ENCODE measurements at places on chromosomes 13 and 19. TPM values are rescaled to one million over a fixed set of nuclear protein-coding genes. Genes with fewer than 3 reads are reported as not detected.

Gene MARK4
- total RNA-seq: 12.3 TPM

Gene TNFRSF19
- total RNA-seq: 0.68 TPM

Gene LGALS7B
- total RNA-seq: not detected

Gene LAIR1
- not detected for total RNA-seq

Gene MAP2K2
- 253 TPM for total RNA-seq

Gene XAB2
- 24.5 TPM for total RNA-seq

Gene GARRE1
- total RNA-seq: 16.9 TPM

Gene ATP4A
- total RNA-seq: not detected

Gene DNAJB1
- total RNA-seq: 38.9 TPM

Gene CALR3
- 0.08 TPM for total RNA-seq

Gene SLC46A3
- 12.3 TPM for total RNA-seq

Gene DNAJC15
- 17.0 TPM for total RNA-seq

Gene CRX
- total RNA-seq: not detected

Gene OSCAR
- 1.2 TPM for total RNA-seq

Gene SLC25A42
- total RNA-seq: 4.9 TPM

Gene OVOL3
- not detected for total RNA-seq

Gene CRTC1
- total RNA-seq: 1.7 TPM

Gene NACC1
- 47.0 TPM for total RNA-seq

Gene ZNF222
- total RNA-seq: 4.3 TPM

Gene PLA2G4C
- total RNA-seq: 2.7 TPM

Gene ADGRE3
- not detected for total RNA-seq

Gene ACP7
- 0.23 TPM for total RNA-seq

Gene TMPRSS9
- total RNA-seq: not detected

Gene TUBB4A
- total RNA-seq: not detected

Gene ZNF573
- 3.5 TPM for total RNA-seq

Gene MBD3L3
- not detected for total RNA-seq

Gene NR2C2AP
- 8.1 TPM for total RNA-seq

Gene GFY
- total RNA-seq: not detected

Gene WDR88
- not detected for total RNA-seq

Gene ERFL
- total RNA-seq: under 0.01 TPM

Gene CCNA1
- total RNA-seq: 26.2 TPM

Gene IQCN
- total RNA-seq: 0.23 TPM

Gene CCDC122
- 5.9 TPM for total RNA-seq

Gene TRAPPC5
- 360 TPM for total RNA-seq

Gene OR1M1
- not detected for total RNA-seq

Gene ATP1A3
- not detected for total RNA-seq

Gene SIGLEC12
- not detected for total RNA-seq

Gene UBXN6
- total RNA-seq: 127 TPM

Gene FLT1
- 8.9 TPM for total RNA-seq

Gene PHLDB3
- 14.2 TPM for total RNA-seq

Gene RANBP3
- 28.8 TPM for total RNA-seq

Gene PRSS57
- not detected for total RNA-seq

Gene TPTE2
- not detected for total RNA-seq

Gene IL4I1
- 0.23 TPM for total RNA-seq

Gene FOXA3
- total RNA-seq: not detected

Gene LMTK3
- 0.08 TPM for total RNA-seq

Gene ING1
- total RNA-seq: 12.9 TPM

Gene RYR1
- under 0.01 TPM for total RNA-seq

Gene PTH2
- total RNA-seq: not detected

Gene TMEM59L
- 0.98 TPM for total RNA-seq

Gene KLK4
- total RNA-seq: not detected
